CD4-positive, alpha-beta T cell treated with Interleukin-6 at 100 ng/mL for 8 hours (primary cell): ENCODE measurements at places on chromosomes 11 and 22.

DNA sequence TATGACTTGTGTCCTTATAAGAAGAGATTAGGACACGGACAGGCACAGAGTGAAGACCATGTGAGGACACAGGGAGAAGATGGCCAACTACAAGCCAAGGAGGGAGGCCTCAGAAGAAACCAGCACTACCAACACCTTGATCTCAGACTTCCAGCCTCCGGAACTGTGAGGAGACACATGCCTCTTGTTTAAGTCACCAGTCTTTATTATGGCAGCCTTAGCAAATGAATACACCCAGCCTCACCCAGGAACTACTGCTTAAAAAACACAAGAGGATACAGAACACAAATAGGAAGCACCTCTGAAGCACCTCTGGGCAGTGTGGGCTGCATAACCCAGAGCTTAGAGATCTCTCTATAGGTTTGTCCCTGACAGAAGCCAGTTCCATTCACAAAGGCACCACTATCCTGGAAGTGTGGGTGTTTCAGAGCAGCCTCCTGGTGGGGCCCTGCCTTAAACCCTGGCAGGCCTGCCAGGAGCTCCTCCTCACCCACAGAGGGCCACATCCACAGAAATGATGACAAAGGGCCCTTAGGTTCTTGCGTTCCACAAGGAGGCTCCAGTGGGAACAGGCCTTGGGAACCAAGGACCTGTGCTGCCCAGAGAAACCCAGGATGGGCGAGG is 58.8 kb downstream of the CHRDL2 start:
- no peak for DNase-seq

- no peak for DNase-seq
Observed at GRCh38 chr22:20748731-20749428, 25.0 kb upstream of the SERPIND1 start.

DNA sequence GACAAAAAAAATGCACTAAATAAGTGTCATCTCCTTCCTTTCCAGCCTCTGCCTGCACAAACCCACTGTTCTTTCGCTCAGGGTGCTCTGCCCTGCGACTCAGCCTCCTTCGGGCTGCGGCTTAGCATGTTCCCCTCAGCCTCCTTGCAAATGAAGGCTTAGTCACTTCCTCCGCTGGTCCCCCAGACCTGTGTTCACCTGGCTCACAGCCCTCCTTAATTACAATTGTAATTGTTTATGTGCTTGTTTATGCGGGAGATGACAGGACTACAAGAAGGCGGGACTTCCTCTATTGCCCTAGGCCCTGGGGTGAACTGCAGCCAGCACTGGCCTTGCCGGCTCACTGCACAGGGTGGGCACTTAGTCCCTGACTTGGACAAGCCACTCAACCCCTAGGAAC is 303.6 kb downstream of the KIRREL3 start:
- DNase-seq: no peak

DNA sequence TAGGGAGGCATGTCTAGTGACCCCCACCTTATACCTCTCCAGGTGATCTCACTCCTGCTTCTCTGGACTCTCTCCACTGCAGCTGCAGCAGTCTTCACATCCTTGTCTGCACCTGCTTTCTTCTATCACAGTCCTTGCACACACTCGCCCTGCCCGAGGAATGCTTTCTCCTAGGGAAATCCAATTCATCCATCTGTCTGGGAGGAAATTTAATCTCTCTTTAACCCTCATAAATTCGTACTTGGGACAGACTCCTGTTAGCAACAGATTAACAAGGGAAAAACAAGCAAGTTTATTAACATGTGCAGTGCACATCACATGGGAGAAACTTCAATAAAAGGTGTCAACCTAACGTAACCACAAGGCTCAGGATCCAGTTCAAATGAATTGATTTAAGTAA is 11.3 kb upstream of the RCN1 start:
- no peak for DNase-seq

- no peak for DNase-seq
Observed at GRCh38 chr11:78660471-78660870, 85.8 kb upstream of the NARS2 start.

DNA sequence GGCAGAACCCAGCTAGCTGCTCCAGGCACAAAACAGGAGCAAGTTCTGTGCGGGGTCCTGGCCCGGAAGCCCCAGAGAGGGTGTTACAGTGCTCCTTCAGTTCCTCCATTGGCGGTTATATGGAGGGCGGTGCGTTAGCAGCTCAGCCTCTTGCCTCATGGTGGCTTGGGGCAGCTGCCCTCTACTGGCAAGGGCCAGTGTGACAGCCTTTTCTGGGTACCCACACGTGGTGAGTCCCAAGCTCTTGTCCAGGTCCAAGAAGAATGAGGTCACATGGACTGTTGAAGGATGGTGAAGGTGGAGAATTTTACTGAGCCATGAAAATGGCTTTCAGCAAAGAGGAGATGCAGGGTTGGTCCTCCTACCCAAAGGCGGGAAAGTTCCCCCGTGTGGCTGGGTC is 100.5 kb downstream of the WT1 start:
- DNase-seq: no peak

DNA sequence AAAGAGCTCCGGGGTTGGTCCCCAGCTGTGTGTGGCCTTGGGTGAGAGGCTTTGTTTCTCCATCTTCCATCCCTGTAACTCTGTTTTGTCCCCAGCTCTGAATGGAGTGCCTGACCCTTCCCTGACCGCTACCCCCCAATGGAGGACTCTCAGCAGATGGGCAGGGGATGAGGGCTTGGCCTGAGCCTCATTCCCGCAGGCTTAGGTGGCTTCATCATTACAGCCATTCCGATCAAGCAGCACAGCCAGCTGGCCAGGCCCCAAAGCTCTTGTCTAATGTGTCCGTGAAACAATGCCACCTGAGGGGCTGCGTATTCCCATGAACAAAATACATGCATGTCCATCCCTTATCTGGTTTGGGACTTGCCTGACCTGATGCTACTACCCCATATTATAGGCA is 3.9 kb upstream of the CDC42EP2 start:
- DNase-seq: no peak

- DNase-seq: no peak
Observed at GRCh38 chr11:576811-577610, 741 bp downstream of the PHRF1 start.

DNA sequence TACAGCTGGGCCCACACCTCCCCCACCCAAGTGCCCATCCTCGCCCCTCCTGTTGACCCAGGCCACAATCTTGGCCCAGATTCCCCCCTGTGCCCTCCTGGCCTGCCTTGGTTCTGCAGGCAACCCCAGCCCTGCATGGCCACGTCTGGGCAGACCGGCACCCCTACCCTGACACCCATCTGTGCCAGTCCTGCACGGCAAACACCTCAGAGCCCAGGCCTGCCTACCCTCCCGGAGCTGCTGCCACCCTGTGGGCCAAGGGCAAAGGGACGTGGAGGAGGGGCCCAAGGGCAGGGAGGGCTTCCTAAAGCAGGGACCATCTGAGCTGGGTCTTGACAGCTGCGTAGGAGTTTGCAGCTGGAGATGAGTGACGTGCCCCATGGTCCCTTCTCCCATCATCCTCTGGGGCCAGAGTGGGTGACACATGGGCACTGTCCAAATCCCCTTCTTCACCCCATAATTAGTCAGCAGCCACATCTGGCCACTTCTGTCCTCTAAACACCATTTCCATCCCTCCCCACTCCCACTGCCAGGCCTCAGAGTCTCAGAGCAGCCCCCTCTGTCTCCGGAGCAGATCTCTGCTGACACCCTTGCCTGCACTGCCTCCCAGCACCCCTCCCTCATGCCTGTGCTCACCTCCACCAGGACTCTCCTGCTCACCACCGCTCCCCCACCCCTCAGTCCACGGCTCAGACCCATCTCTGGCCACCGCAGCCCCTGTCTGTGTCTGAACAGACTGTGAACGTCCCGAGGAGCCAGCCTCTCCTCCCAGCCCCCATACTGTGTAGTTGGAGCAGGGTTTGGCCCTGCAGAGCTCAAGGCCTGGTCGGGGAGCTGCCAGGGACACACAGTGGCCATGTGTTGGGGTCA is 35.6 kb upstream of the PPARA start:
- DNase-seq: no peak

DNA sequence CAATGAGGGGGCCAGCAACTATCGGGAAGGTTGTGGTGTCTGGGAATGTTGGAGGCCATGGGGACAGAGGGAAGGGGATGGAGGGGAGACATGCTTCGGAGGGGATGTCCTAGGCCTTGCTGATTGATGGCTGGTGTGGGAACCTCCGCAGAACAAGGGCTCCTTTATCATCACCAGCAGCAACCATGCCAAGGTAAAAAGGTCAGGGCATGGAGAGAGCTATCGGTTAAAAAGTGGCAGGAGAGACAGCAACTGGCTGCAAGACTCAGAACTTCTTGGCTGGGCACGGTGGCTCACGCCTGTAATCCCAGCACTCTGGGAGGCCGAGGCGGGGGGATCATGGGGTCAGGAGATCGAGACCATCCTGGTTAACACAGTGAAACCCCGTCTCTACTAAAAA is 3.0 kb downstream of the GSTT4 start:
- no peak for DNase-seq

DNA sequence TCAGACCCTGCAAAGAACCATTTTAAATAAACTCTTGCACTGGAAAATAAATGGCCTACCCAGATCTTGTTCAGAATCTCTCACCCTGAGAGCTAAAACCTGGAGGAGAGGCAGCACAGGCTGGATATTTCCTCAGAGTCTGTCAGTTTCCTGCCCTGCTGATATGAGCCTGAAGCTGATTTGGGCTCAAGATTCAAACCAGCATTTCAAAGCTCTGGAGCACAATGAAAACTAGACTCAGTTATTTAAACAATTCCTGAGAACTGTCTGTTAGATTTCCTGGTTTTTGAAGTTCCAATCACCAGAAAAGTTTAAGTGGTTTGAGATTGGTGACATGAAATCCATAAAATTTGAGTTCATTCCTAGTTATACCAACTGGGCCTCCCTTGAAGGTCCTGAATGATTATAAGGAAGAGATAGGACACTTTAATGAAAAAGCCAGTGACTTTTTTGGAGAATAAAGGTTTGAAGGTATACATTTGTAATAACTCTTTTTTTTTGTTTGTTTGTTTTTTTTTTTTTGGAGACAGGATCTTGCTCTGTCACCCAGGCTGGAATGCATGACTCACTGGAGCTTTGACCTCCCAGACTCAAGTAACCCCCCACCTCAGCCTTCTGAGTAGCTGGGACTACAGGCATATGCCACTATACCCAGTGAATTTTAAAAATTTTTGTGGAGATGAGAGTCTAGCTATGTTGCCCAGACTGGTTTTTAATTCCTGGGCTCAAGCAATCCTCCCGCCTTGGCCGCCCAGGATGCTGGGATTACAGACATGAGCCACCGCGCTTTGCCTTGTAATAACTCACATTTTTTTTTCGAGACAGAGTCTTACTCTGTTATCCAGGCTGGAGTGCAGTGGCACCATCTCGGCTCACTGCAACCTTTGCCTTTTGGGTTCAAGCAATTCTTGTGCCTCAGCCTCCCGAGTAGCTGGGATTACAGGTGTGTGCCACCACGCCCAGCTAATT is 8.0 kb upstream of the ESAM start:
- DNase-seq: no peak

GRCh38 chr22:47281126-47282106 is 519.0 kb downstream of the TBC1D22A start:
- no peak for DNase-seq

DNA sequence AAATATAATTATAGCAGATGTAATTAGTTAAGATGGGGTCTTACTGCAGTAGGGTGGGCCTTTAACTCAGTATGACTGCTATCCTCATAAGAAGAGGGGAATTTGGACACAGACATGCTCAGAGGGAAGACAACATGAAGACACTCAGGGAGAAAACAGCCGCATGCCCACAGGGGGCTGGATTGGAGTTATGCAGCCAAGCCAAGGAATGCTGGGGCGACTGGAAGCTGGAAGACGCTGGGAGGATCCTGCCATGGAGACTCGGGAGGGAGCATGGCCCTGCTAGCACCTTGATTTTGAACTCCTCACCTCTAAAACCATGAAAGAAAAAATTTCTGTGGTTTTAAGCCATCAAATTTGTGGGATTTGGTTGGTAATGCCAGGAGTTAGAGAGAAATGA is 40.9 kb downstream of the PANX1 start:
- no peak for DNase-seq

DNA sequence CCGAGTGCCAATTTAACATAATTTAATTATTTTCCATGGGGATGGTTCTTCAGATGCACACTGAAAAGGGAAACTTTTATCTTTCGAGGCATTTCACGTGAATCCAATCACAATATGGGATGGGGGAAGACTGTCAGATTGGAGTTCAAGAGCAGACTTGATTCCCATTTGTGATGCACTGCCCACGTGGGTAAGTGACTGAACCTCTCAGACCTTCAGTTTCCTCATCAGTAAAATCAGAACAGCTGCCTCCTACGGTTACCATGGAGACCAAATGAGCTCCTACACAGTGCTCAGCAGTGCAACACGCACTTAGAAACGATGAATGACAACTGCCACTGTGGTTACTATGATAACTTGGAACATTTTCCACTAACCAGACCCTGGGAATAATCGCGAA is 21.7 kb downstream of the KIAA0930 start:
- no peak for DNase-seq

- DNase-seq: no peak
Observed at GRCh38 chr11:26708736-26709456, 13.0 kb downstream of the SLC5A12 start.

GRCh38 chr11:123760894-123761293 is 6.6 kb upstream of the OR6X1 start:
- DNase-seq: no peak

- no peak for DNase-seq
Observed at GRCh38 chr22:42844756-42845155, 12.3 kb downstream of the ARFGAP3 start.

- no peak for DNase-seq
Observed at GRCh38 chr11:17933708-17934107, 79.1 kb downstream of the SERGEF start.

- DNase-seq: no peak
Observed at GRCh38 chr11:10943968-10944367, 86.1 kb upstream of the ZBED5 start.

GRCh38 chr11:35478471-35479091 is 46.8 kb downstream of the PAMR1 start:
- no peak for DNase-seq

GRCh38 chr11:7612661-7613393 is 60.5 kb downstream of the CYB5R2 start:
- no peak for DNase-seq

DNA sequence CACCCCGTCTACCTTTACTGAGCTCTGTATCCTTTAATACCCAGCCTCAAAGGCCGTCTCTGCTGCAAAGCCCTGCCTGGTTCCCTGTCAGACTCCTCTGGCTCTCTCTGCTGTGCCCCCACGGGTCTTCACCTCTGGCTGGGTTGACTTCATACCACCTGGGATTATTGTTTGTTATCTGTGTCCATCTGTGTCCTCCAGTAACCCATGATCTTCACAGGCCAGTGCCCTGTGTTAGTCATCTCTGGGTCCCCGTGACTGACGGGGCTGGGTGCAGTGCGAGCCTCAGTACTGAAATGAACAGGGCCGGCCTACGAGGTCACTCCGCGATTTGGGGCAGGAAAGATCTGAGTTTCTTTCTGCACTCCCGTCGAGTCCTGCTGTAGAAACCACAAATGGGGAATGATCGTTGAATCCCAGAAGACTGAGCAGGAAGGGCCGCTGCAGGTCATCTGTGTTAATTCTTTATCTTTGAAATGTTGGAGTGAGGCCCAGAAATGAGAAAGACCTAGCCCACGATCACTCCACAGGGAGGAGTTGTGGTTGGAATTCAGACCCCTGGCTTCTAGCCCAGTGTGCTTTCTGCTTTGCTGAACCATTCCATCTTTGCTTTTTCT is 12.3 kb upstream of the TUB start:
- no peak for DNase-seq
